Caco-2 (cell line): ENCODE measurements at places on chromosomes 5 and 9. TPM values are rescaled to one million over a fixed set of nuclear protein-coding genes. Genes with fewer than 3 reads are reported as not detected.

Gene WHRN
- 1.4 and 1.6 TPM in 2 replicates for total RNA-seq

Gene GZMA
- not detected in 2 replicates for total RNA-seq

Gene INIP
- 30.2 and 31.9 TPM in 2 replicates for total RNA-seq

Gene RNF224
- total RNA-seq: 0.27 TPM in 1 of 2 replicates, not detected in the other

Gene POU4F3
- total RNA-seq: 0.14 TPM in 1 of 2 replicates, not detected in the other

Gene INSL6
- not detected in 2 replicates for total RNA-seq

Gene TSLP
- not detected in 2 replicates for total RNA-seq

Gene FGF18
- total RNA-seq: 1.3 and 2.1 TPM in 2 replicates

Gene FOXD1
- 2.8 and 3.1 TPM in 2 replicates for total RNA-seq

- DNase-seq: no peak
Measured at GRCh38 chr5:53438486-53439472, 41.6 kb upstream of the FST start.

GRCh38 chr9:131278702-131279111 lies 2.4 kb upstream of the FAM78A start:
- DNase-seq: no peak

GRCh38 chr5:176438959-176439757 lies 9.0 kb upstream of the FAF2 start:
- DNase-seq: no peak

- DNase-seq: no peak
Measured at GRCh38 chr9:134691695-134692572, 50.3 kb downstream of the COL5A1 start.

DNA sequence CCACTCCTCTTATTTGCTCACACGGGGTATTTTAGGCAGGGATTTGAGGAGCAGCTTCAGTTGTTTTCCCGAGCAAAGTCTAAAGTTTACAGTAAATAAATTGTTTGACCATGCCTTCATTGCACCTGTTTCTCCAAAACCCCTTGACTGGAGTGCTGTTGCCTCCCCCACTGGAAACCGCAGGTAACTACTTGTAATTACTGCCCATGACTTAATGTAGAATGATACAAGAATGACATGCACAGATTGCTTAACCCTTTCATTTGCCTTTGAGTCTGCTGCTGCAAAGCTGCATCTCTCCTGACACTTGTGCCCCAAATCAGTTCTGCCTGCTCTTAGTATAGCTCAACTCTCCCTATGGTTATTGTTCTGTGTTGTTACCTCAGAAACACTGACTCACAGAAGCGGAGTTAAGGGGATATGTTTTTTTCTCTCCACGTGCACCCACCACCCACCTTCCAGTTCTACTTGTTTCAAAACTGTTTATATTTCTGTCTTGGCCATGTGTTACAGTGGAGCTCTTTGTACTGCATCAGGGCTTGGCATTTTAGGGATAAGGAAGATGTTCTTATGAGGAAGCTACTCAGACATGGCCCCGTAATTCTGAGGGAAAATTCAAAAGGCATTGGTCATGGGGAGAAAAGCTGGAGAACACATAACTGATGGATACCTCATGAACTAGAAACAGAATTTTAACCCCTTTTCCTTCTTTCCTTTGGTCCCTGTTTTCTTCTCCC lies 2.3 kb downstream of the ADRB2 start:
- no peak for DNase-seq

DNA sequence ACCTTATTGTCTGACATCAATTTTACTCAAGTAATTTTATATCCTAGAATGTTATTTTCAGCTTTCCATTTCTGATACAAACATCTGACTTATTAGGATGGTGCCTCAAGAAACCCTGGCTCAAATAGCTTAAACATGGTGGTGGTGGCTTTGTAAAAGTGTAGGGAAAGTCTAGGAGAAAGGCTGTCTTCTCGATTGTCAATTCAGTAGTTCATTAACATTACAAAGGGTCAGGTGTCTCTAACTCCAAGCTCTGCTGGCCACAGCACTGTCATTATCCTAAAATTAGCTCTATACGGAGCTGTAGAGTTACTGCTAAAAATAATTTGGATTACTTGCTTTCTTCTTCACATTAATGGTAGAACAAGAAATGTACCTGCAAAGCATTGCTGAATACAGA lies 1360.1 kb upstream of the CDH6 start:
- no peak for DNase-seq

- DNase-seq: no peak
Measured at GRCh38 chr9:89505911-89506310, 8.0 kb upstream of the SEMA4D start.

DNA sequence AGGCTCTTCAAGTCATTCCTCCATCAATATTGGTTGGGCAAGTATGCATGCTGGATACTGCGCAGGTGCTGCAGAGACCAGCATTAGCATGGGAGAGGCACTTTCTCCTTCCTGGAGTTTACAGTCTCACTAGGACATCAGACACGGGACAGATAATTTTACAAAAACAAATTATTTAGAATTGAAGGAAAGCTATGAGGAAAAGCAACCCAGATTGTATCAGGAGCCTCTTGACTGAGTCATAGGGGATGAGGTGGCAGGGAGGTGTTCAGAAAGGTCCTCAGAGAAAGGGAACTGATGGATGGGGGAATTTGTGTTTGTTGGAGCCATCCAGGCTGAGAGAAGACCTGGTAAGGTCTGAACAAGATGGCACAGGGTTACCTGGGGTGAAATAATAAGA lies 24.5 kb upstream of the RAB14 start:
- no peak for DNase-seq

- no peak for DNase-seq
Measured at GRCh38 chr5:71740015-71740753, 21.1 kb downstream of the CARTPT start.

GRCh38 chr9:122207096-122207495 lies 21.7 kb downstream of the LHX6 start:
- DNase-seq: no peak

GRCh38 chr5:39231705-39232525 lies 12.6 kb upstream of the FYB1 start:
- DNase-seq: peak; percentile 23

DNA sequence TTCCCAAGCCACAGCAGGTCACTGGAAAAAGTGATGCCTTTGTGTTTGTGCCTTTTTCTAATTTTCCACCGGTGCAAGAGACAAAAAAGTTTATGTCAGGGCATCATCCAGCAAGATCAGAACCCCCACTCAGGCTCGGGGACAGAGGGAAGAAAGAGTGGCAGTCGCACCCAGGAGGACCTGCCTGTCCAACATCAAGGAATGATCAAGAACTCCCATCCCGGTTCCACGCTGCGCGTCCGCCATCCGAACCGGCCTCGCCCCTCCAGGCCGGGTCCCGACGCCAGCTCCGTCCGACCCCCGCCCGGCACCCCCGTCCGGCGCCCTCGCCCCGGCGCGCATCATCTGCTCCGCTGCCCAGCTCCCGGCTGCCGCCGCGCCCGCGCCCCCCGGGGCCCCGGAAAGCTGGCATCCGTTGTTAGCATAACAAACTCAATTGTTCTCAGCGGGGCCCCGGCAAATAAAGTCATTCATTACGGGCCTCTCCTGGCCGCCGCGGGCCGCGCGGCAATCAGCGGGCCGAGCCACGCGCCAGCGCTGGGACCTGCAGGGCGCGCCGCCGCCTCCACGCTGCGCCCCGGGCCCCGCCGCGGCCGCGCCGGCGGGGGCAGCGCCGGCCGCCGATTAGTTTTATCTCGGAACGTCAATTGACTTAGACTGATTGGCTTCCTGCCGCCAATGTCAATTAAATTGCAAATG lies 48.1 kb downstream of the PAX5 start:
- DNase-seq: no peak

DNA sequence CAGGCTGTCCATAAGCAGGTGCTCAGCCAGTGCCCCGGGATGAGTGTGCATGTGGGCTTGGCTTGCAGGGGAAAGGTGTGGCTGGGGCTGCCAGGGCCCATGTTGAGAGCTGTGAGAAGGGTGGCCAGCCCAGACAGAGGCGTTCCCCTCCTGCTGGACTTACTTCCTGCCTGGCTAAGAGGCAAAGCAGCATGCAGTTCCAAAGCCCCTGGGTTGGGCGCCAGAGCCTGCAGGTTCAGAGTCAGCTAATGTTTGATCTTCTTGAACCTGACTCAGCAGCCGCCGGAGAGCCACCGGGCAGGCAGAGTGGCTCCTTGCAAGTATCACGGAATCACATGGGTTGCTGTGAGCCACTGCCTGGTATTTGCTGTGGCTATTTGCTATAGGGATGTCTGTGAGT lies 168.4 kb upstream of the MAP1B start:
- peak; percentile 5 for DNase-seq

DNA sequence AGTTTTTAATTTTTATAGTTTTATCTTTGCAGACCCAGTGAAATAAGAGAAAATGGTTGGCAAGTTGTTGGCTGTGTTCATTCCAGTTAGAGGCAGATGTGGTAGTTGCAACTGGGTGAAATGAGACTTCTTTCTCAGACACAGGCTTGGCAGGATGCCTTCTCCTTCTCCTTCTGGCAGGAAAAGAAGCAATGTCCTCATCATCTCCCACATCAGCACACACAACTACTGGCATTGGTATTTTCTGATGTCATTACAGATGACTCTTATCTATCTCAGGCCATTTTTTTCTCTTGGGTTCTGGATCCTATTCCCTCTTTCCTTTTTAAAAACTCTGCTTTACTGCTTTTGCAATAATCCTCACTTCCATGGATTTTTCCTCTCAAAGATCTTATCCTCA lies 103.3 kb upstream of the EDIL3 start:
- DNase-seq: no peak

- DNase-seq: peak; percentile 22
Measured at GRCh38 chr5:91119981-91120850, 262.9 kb downstream of the ARRDC3 start.

DNA sequence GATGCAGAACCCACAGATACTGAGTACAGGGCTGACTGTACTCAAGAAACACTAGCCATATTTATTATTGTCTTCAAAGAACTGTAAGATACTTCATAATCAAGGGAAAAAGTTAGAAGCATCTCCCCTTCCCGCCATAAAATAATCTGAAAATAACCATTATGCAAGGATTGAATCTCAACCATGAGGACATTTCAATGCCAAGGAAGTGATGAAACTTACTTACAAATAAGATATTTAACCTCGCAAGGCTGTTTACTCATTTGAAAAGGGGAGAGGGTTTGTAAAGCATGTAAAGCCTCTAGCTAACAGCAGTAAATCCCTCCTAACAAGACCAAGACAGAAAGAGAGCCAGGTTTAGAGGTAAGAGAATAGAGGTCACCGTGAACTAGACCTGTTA lies 6.3 kb downstream of the MYO10 start:
- DNase-seq: no peak

DNA sequence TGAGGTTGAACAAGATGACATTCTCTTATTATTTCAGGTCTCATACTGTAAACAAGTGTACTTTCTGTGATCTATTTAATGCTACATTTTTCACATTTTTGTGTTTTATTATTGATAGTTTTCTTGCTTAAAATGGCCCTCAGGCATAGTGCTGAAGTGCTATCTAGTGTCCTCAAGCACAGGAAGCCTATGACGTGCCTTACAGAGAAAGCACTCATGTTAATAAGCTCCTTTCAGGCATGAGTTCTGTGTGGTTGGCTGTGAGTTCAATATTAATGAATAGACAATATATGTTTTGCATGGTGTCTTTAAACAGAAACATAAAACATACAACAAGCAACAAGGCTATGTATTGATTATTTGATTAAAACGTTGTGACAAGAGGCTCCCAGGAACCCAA lies 450.1 kb downstream of the PLK2 start:
- DNase-seq: no peak

- no peak for DNase-seq
Measured at GRCh38 chr5:80355686-80356085, 35.9 kb downstream of the SPZ1 start.

GRCh38 chr5:164472165-164472564 lies 966.7 kb downstream of the MAT2B start:
- DNase-seq: no peak

- no peak for DNase-seq
Measured at GRCh38 chr5:92561411-92561959, 1019.5 kb downstream of the NR2F1-AS1 start.

DNA sequence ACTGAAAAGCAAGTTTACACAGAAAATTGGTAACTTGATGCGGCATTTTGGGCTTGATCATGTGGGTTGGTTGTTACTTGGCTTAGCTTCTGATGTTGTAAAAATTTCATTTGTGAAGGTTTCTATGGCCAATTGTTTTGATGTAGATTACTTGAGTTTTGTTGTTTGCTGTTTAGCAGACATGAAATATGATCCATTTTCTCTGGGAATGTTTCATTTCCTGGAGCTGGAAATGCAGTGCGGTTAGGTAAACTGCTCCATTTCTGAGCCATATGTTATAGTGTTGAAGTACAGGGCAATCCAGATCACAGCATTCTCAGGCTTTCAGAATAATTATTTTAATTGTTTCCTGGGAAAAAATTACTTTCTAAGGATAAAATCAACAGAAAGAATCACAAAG lies 396.9 kb downstream of the ENC1 start:
- DNase-seq: no peak

GRCh38 chr5:127820910-127821553 lies 117.8 kb downstream of the CCDC192 start:
- DNase-seq: peak; percentile 51

DNA sequence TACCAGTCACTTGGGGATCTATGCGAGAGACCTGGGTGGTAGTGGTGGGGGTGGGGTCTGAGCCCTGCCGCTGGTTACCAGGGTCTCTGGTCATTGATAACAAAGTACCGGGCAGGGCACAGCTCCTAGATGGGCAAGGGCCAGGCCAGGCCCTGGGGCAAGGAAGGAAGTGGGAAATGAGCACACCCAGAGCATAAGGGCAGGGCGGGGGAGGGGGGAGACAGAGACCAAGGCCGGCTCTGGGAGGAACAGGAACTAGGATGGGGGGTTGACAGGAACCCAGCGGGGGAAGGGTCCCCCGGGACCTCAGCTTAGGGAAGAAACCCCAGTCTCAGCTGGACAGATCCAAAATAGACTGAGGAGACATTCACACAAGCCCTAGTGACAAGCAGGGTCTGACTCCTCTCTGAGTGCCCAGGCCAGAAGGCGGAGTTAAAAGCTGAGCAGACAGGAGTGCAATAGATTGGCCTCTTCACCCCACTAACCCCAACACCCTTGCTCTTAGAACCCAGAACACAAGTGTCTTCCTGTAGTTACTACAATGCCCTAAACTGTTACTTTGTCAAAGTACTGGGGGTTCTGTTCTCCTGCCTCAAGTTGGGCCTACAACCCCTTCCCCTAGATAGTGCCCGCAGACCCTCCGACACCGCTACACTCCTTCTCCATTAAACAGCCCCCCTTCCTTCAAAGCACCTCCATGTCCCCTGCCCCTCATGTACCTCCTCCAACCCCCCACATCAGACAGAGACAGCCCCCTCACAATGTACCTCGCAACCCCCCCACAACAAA lies 628 bp downstream of the ATOSB start:
- DNase-seq: peak; percentile 41

DNA sequence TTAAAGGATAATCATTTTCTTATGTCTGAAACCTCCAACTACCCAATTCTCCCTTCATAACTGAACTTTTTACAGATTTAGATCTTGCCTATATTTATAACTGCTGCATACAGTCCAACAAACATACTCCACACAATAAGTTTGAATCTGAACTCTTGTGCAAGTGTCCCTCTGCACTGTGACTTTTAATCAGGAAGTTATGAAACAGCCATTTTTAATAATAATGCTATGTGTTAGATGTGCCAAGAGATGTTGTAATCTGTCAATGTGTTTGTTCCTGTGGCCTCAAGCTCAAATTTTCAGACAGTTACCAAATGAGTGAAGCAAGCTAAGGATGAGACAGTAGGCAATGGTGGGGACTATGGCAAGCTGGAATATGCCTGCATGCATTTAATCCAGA lies 57.6 kb upstream of the MTAP start:
- DNase-seq: no peak
